Effector CD4-positive, alpha-beta T cell (primary cell): ENCODE measurements at places on chromosomes 11 and 22.

GRCh38 chr11:74373382-74373781 lies 24.9 kb downstream of the PGM2L1 start:
- DNase-seq = no peak

DNA sequence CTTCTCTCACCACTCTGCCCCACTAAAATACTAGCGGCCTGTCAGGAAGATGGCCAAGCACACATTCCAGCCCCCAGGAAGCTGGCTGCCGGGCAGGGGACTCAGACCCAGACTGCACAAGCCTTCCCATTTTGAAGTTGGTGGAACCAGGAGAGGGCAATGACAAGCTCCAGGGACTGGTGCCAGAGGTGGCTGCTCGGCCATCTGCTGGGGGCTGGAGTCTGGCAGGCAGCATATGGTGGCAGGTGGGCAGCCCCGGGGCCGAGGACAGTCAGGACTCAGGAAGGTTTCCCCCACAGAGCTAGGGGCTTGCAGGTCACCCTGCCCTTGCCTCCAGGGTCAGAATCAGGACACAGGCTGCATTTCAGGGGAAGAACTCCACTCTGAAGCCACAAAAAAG lies 22.6 kb downstream of the KCNJ5 start:
- DNase-seq = no peak

- DNase-seq = no peak
Observed at GRCh38 chr11:126793596-126793995, 207.0 kb downstream of the KIRREL3 start.

- no peak for DNase-seq
Observed at GRCh38 chr11:92346220-92346619, 121.6 kb downstream of the FAT3 start.

- no peak for DNase-seq
Observed at GRCh38 chr11:90639461-90639993, 416.7 kb upstream of the CHORDC1 start.

- no peak for DNase-seq
Observed at GRCh38 chr11:61416941-61417340, 12.8 kb downstream of the CPSF7 start.
